ENCODE measurements at places on chromosomes 2 and 18. TPM values are rescaled to one million over a fixed set of nuclear protein-coding genes. Genes with fewer than 3 reads are reported as not detected.

NEMP2 gene
- total RNA-seq: 0.43 TPM

POTEI gene
- total RNA-seq: not detected

FBXO15 gene
- total RNA-seq: not detected

KATNAL2 gene
- not detected for total RNA-seq

C1QL2 gene
- 11.6 TPM for total RNA-seq

TRMT61B gene
- total RNA-seq: not detected

ABHD3 gene
- total RNA-seq: 9.6 TPM

SIX3 gene
- total RNA-seq: not detected

IL18R1 gene
- total RNA-seq: 1.9 TPM

AP1S3 gene
- total RNA-seq: not detected

UPP2 gene
- total RNA-seq: not detected

MYO5B gene
- 0.21 TPM for total RNA-seq

EMILIN1 gene
- total RNA-seq: 301 TPM
